Left renal cortex interstitium (tissue), 4 donors: ENCODE measurements at places on chromosomes 2 and 18. TPM values are rescaled to one million over a fixed set of nuclear protein-coding genes. Genes with fewer than 3 reads are reported as not detected.
A peak's percentile ranks its signal among the peaks of the same experiment; 100 is the strongest.

GRCh38 chr2:211709389-211709788, 829.2 kb downstream of the ERBB4 start:
- DNase-seq, result no peak

GRCh38 chr18:62715759-62716615, 646 bp downstream of the PHLPP1 start:
- DNase-seq, result no peak

- DNase-seq, result no peak
Measured at GRCh38 chr2:62660582-62661262, 44.8 kb upstream of the EHBP1 start.

DNA sequence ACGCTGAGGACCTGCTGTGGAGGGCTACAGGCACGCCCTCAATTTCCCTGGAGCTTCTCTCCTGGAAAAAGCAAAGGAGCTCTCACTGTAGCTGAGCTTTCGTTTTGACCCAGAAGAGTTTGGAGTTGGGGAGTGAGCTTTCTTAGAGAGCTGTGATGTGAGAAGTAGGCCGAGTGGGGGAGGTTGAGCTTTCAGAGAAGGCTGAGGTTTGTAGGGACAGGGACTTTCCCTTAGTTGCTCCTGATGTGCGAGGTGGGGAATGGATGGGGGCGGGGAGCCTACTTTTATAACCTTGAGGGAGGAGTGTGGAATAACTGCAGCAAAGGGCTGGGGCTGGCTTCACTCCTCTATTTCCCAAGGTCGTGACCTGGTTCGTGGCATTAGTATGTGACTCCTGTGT, 47.1 kb downstream of the ZNF532 start:
- DNase-seq, result no peak

GRCh38 chr2:84858123-84858522, 22.8 kb downstream of the TRABD2A start:
- DNase-seq, result no peak

DNA sequence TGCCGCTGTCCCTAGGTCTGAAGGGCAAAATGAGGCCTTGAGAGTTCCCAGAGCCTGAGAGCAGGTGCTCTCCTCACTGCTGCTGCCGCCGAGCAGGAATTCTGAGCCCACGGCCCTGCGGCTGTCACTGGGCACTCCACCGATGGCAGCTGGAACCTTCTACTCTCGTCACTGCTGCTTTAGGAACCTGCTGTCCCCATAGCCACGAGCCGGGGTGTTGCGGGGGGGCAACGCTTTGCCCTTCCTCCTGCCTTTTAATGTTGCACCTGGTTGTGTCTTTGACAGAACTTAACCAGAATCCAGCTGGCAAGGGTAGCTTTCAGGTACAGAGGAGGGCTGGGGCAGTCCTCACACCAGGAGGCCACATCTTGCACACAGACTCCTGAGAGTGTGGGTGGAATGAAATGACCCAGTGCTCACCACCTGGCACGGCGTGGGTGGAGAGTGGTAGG, 32.3 kb downstream of the NCK2 start:
- DNase-seq, result no peak

- no peak for DNase-seq
Measured at GRCh38 chr2:118246726-118247125, 158.5 kb downstream of the INSIG2 start.

DNA sequence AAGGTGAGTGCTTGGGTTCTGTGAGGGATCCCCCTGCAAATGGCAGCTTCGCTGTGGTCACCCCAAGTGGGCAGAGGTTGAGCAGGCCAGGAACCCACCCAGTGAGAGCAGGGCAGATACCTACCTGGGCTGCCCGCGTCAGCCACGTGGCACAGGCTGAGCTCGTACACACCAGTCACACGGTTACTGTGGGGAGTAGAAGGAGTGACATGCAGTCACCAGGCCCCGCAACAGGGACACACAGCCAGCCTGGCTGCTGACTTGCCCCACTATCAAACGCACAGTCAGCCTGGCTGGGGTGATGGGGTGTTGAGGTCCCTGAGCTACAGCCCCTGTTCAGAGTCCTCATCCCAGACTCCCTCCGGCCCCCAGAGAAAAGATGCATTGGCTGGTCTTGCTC, 32.2 kb downstream of the AQP12A start:
- no peak for DNase-seq

DNA sequence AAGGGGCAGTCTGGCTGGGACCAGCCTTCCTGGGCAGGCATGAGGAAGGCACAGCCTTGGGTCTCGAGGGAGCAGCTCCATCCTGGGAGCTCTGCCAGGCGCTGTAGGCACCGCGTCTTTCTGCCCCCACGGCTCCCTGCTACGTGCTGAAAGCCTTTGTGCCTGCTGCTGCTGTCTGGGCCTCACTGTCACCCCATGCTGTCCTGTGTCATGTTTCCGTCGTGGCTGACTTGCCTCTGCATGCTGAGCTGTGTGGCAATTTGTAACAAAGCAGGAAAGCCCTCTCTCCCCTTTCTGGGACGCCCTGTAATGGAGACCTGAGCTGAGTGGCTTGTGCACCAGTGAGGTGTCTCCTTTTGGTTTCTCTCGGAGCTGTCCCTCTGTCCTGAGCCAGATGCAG, 152.5 kb downstream of the TSN start:
- no peak for DNase-seq

GRCh38 chr2:96507957-96508520, 2.9 kb upstream of the NEURL3 start:
- DNase-seq, result no peak

DNA sequence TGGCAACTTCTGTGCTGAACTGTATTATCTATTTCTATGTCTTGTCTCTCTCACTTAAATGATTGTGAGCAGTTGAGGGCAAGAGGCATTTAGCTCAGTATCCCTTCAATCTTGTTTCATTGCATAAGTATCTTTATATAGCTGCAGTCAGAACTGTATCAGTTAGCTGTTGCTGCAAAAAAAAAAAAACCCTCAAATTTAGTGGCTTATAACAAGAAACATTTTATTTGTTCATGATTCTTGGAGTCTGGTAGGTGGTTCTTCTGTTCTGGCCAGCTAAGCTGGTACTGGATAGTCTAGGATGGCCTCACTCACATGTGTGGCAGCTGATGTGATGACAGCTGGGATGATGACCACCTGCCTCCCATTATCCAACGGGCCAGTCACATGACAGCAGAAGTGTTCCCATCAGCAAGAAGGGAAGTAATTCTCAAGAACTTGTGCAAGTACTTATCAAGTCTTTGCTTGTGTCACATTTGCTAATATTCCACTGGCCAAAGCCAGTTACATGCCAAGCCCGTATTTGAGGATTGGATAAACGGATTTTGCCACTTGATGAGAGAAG, 67.8 kb downstream of the SLC4A3 start:
- DNase-seq, result no peak

DNA sequence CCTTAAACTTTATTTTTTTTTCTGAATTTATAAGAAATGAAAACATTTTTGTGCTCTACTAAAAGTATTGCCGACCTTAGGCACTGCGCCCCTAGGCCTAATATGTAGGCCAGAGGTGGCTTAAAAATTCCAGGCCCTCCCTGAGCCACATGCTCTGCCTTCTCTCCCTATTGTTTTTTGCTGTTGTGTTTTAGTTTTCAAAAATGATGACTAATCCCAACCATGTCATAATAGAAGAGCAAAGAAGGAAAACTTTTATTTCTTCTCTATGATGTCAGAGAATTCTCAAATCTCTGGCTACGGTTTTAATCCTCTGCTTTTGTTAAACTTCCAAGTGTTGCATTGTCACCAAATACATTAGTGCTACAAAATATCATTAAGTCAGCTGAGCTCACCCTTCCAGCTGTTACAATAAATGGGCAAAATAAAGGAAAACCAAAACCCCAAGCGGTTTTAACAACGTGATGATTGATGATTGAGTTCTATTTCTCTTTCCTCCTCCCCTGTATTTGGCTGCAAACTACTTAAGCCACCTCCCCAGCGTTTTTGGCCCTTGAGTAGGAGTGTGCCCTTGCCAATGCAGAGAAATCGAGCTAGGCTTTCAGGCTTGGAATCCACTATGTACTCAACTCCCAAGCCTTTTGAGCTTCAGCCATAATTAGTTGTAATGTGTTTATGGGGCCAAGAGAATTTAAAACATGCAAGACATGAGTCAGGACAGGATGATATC, 163.5 kb upstream of the POU3F3 start:
- DNase-seq, result no peak

GRCh38 chr2:151638191-151638933, 95.9 kb downstream of the NEB start:
- no peak for DNase-seq

GRCh38 chr2:149860276-149860921, 272.8 kb upstream of the MMADHC start:
- DNase-seq, result no peak

DNA sequence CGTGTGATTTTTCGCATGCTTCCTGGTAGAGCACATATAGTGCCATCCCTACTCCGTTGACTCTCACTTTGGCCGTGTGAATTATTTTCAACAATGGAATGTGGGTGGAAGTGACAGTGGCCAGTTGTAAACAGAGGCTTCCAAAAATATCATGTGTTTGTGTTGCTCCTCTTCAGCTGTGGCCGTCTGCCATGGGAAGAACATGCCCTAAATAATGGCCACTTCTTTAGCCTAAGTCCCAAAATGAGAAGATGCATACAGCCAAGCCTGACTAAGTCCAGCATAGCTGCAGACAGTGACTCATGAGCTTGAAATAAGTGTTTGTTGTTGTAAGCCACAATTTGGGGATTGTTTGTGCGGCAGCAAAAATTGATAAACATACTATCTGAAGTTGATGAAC, 8.9 kb upstream of the GALNT1 start:
- no peak for DNase-seq

DNA sequence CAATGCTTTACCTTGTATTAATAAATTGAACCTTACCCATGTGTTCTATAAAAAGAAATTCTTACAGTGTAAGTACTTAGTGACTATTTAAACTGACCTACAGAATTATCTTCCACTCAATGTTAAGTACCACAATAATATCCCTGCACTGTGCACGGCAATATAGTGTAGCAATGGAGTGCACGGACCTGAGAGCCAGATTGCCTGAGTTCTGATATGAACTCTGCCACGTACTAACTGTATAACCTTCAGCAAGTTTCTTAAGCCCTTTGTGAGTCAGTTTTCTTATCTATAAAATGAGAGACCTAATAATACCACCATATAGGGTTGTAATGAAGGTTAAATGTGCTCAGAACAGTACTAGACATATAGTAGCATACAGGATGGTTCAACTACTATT, 66.2 kb downstream of the GPR39 start:
- DNase-seq, result no peak

- no peak for DNase-seq
Measured at GRCh38 chr2:48459921-48460320, 70.0 kb upstream of the STON1 start.

GRCh38 chr2:151315381-151315903, 26.0 kb upstream of the NMI start:
- DNase-seq, result no peak

- DNase-seq, result no peak
Measured at GRCh38 chr18:78770139-78770822, 209.3 kb upstream of the SALL3 start.

DNA sequence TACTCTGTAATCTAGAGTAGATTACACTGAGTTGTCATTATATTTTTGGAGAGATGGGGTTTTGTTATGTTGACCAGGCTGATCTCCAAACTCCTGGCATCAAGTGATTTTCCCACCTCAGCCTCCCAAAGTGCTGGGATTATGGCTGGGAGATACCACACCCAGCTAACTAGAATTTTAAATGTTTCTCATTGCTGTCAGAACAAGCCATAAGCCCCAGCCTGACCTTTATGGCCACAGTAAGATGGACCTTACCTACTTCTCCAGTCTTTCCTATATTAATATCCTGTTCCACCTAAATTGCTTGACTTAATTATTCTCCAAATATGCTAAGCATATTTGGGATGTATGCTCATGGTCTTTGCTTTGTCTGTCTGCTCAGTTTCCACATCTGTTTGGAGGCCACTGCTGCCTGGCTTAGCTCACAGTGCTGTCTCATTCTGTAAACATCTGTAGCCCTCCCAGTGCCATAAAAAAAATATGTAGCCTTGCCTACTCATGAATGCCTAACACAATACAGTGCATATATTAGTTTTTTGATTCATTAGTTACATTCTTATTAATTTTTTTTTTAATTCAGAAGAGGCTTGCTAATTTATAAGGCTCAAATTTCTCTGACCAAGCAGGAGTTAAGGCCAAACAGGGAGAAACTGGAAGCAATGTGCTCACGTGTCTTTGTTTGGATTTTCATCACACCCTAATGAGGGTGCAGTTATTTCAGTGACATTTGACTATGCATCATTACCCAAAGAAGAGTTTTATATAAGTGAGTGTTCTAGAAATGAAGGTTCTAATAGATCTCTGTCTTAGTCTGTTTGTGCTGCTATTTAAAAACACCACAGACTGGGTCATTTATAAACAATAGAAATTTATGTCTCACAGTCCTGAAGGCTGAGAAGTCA, 45.3 kb upstream of the PSME4 start:
- DNase-seq, result no peak

DNA sequence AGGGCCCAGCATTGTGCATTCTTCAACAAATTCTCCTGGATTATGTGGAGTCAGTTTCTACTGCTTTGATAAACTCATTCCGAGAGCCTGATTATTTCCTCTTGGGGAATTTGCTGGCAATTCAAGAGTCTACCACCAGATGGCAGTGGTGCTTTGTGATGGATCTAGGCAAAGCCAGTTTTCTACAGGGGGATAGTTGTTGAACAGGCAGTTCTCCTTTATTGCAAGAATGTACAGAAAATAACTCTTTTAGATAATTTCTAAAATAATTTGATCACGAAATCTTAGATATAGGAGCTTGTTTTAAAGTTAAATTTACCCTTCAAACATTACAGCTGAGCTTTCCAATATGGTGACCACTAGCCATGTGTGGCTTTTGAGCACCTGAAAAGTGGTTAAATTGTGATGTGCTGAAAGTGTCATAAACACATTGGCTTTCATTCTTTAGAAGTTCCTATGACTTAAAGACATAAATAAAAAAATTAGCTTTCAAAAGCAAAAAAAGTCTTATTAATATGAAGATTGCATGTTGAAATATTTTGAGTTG, 66.7 kb upstream of the HAAO start:
- DNase-seq, result peak; percentile 56

Gene SMC6
- 36.2 TPM for polyA plus RNA-seq

Gene HOXD13
- 0.09 TPM for polyA plus RNA-seq

Gene PLEKHH2
- 21.4 TPM for polyA plus RNA-seq

Gene ACTG2
- 4.7 TPM for polyA plus RNA-seq

Gene SERPINB3
- 0.13 TPM for polyA plus RNA-seq

Gene MPP4
- polyA plus RNA-seq, result 0.35 TPM

Gene SMYD5
- 43.2 TPM for polyA plus RNA-seq

Gene KCNG2
- polyA plus RNA-seq, result 0.24 TPM

Gene CYS1
- 121 TPM for polyA plus RNA-seq

Gene PIEZO2
- polyA plus RNA-seq, result 21.3 TPM

Gene ESPNL
- 2.1 TPM for polyA plus RNA-seq

Gene APLF
- 3.6 TPM for polyA plus RNA-seq

Gene DSC1
- 2.6 TPM for polyA plus RNA-seq

Gene IL1F10
- polyA plus RNA-seq, result not detected

Gene SAG
- polyA plus RNA-seq, result 0.10 TPM

Gene MAB21L4
- 4.3 TPM for polyA plus RNA-seq

Gene TET3
- 19.8 TPM for polyA plus RNA-seq
